ENCODE measurements at places on chromosomes 12 and 14.
A peak's percentile ranks its signal among the peaks of the same experiment; 100 is the strongest.

GRCh38 chr14:106844608-106845285 is 1318.4 kb downstream of the TMEM121 start:
- peak; percentile 70 for DNase-seq
- H3K27me3 ChIP-seq, result no peaks in the 10 kb centered on the region
- H3K4me1 ChIP-seq, result peaks cover 41% of the 10 kb centered on the region
- H3K27ac ChIP-seq, result peak overlapping the region; percentile 81
- H3K4me3 ChIP-seq, result peak overlapping the region; percentile 85
- H3K36me3 ChIP-seq, result no peaks in the 10 kb centered on the region

DNA sequence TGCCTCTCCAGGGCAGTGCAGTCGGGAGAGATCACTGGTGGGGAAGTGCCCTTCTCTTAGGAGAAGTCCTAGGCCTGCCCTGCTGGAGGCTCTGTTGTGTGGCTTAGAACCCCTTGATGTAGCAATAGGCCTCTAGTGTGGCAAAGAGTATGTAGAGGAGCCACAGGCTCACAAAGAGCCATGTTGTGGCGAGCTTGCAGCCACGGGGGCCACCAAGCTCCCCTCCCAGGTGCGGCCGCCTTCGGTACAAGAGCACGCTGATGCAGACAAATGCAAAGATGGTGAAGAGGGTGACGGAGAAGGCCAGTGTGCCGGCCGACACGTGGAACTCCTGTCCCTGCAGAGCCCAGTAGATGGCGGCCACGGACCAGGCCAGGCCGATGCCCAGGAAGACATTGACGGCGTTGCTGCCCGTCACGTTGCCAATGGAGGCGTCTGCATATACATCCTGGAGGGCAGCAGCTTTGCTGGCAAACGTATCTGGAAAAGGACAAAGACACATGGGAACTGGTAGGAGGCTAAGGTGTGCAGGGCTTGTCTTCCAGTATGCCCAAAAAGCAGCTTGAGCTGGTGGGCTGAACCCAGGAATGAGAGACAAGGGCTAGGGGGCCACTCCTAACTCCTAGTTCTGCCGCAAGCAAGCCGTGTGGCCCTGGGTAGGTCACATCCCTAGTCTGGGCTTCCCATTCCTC is 142.8 kb downstream of the SLC8A3 start:
- no peaks in the 10 kb centered on the region for H3K36me3 ChIP-seq
- H3K4me3 ChIP-seq, result no peak overlapping the region
- no peak for DNase-seq
- no peak overlapping the region for H3K27ac ChIP-seq

DNA sequence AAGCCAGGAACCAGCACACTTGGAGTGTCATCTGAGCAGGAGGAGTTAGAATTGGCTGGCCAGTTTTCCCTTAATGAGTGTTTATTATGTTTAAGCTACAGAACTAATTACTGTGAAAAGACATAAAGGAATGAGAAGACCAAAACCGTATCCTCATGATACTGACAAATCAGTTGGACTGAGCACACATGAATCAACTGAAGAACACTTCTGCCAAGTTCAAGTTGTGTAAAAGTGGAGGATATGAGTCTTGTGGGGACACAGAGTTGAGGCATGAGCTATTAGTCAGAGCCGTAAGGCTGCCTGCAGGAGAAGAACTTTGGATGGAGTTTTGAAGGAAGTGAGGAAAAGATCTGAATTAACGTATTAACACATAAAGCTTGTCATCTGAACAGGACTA is 43.1 kb downstream of the HMGA2 start:
- no peaks in the 10 kb centered on the region for H3K36me3 ChIP-seq
- no peak for DNase-seq
- no peak overlapping the region for H3K27ac ChIP-seq
- peaks cover 23% of the 10 kb centered on the region for H3K27me3 ChIP-seq
- H3K4me1 ChIP-seq, result no peaks in the 10 kb centered on the region

- no peaks in the 10 kb centered on the region for H3K27me3 ChIP-seq
- no peak overlapping the region for H3K4me3 ChIP-seq
- DNase-seq, result no peak
- H3K27ac ChIP-seq, result peak overlapping the region; percentile 73
- H3K4me1 ChIP-seq, result no peaks in the 10 kb centered on the region
Observed at GRCh38 chr14:80809663-80810062, 131.9 kb downstream of the CEP128 start.

GRCh38 chr14:39310051-39310450 is 76.3 kb downstream of the MIA2 start:
- H3K4me1 ChIP-seq, result no peaks in the 10 kb centered on the region
- H3K4me3 ChIP-seq, result no peak overlapping the region

GRCh38 chr12:75058228-75058627 is 151.4 kb downstream of the KCNC2 start:
- no peak for DNase-seq
- H3K27me3 ChIP-seq, result no peaks in the 10 kb centered on the region
- no peak overlapping the region for H3K27ac ChIP-seq
- no peaks in the 10 kb centered on the region for H3K4me1 ChIP-seq
- no peak overlapping the region for H3K4me3 ChIP-seq
- H3K36me3 ChIP-seq, result no peaks in the 10 kb centered on the region

- peaks cover 31% of the 10 kb centered on the region for H3K4me1 ChIP-seq
- H3K27ac ChIP-seq, result no peak overlapping the region
- DNase-seq, result peak; percentile 64
- H3K4me3 ChIP-seq, result no peak overlapping the region
Observed at GRCh38 chr14:55446127-55446736, 5.8 kb upstream of the TBPL2 start.

DNA sequence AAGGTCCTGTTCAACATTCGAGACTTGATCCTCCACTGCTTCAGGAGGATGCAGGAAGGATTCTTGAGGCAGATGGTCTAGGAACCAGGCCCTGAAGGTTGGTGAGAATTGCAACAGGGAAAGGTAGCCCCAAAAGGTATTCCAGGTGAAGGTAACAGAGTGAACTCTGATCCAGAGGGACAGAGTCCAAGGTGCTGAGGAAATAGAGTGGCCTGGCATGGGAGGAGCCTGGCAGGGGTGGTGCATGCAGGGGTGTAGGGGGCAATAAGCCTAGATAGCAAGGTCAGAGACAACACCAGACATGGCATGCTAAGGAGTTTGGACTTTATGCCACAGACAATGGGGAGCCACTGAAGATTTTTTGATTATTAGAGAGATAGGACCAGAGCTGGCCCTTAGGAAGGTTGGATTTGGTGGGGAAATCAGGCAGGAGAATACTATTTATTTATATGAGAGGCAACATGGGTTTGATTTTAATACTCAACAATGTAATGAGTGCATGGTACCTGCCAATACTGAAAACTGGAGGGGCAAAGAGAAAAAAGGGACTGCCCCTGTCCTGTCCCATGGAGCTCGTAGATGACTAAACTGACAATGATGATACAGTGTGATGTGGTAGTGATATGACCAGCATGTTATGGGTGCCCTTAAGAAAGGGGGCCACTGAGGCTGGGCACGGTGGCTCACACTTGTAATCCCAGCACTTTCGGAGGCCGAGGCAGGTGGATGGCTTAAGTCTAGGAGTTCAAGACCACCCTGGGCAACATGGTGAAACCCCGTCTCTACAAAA is 50.5 kb upstream of the TMED10 start:
- H3K27ac ChIP-seq, result no peak overlapping the region
- H3K36me3 ChIP-seq, result no peaks in the 10 kb centered on the region
- H3K27me3 ChIP-seq, result peaks cover 16% of the 10 kb centered on the region
- no peak overlapping the region for H3K4me3 ChIP-seq

GRCh38 chr12:11596141-11596540 is 53.3 kb upstream of the ETV6 start:
- H3K27me3 ChIP-seq, result peaks cover 18% of the 10 kb centered on the region
- DNase-seq, result no peak
- H3K4me3 ChIP-seq, result no peak overlapping the region
- H3K36me3 ChIP-seq, result no peaks in the 10 kb centered on the region
- H3K4me1 ChIP-seq, result peaks cover 7% of the 10 kb centered on the region
- H3K27ac ChIP-seq, result no peak overlapping the region

- no peak overlapping the region for H3K4me3 ChIP-seq
- H3K4me1 ChIP-seq, result no peaks in the 10 kb centered on the region
Observed at GRCh38 chr12:81296556-81297305, 218.9 kb downstream of the ACSS3 start.

- H3K36me3 ChIP-seq, result peaks cover 4% of the 10 kb centered on the region
- H3K27ac ChIP-seq, result no peak overlapping the region
- H3K4me3 ChIP-seq, result no peak overlapping the region
- no peaks in the 10 kb centered on the region for H3K4me1 ChIP-seq
Observed at GRCh38 chr12:7154042-7154441, 23.9 kb downstream of the CLSTN3 start.

GRCh38 chr12:54360717-54361456 is 3.4 kb downstream of the GPR84 start:
- H3K4me1 ChIP-seq, result peaks cover 37% of the 10 kb centered on the region
- H3K4me3 ChIP-seq, result peak overlapping the region; percentile 52
- H3K36me3 ChIP-seq, result no peaks in the 10 kb centered on the region

GRCh38 chr14:89908712-89909450 is 45.6 kb downstream of the EFCAB11 start:
- no peak overlapping the region for H3K4me3 ChIP-seq
- no peak for DNase-seq
- H3K27ac ChIP-seq, result no peak overlapping the region
- H3K27me3 ChIP-seq, result peaks cover 7% of the 10 kb centered on the region
- peaks cover 8% of the 10 kb centered on the region for H3K4me1 ChIP-seq

DNA sequence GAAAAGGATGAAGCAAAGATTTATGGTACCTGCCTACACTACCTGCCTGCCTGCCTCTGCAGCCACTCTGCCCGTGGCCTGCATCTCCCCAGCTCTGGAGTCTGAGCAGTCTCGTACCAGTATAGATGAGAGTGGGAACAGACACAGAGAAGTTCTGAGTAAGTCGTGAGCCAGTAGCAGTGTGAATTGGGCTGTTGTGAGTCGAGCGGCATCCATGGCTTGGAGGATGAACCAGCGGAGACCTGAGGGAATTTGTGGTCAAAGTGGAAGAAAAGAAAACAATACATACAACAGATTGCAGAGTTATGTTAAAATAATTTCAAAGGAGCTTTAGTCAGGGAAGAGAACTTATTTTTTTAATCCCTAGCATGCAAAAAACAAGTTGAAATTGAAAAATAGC is 25.3 kb downstream of the C2CD5 start:
- DNase-seq, result no peak
- H3K27ac ChIP-seq, result no peak overlapping the region
- no peaks in the 10 kb centered on the region for H3K4me1 ChIP-seq
- no peak overlapping the region for H3K4me3 ChIP-seq

All from activated T-cell treated with anti-CD3 and anti-CD28 coated beads, Interleukin-2, amount 50 U/mL, for 72 hours (primary cell).